ENCODE measurements at places on chromosomes 5 and 9. TPM values are rescaled to one million over a fixed set of nuclear protein-coding genes. Genes with fewer than 3 reads are reported as not detected.

DNA sequence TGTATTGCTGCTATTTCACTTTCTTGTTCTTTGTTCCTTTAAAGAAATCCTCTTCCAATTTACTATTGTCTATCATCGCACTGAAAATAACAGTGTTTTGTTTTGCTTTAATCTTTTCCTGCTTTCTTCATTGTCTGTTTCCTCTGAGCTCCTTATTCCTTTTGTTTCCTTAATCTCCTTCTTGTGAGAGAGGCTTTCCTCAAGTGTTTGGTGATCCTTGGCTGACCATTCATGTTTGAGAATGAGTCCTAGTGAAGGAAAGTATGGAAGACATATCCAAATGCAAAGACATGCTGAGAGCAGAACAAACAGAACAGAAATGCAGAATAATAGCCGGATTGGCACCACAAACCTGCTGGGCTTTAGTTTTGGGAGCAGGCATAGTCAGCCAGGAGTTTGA is 42.0 kb upstream of the ENTREP1 start:
- H3K4me1 ChIP-seq: no peaks in the 10 kb centered on the region
- H3K4me3 ChIP-seq: no peak overlapping the region
- no peaks in the 10 kb centered on the region for H3K36me3 ChIP-seq
- H3K27me3 ChIP-seq: no peaks in the 10 kb centered on the region

- no peaks in the 10 kb centered on the region for H3K36me3 ChIP-seq
- no peak for DNase-seq
- no peak overlapping the region for H3K27ac ChIP-seq
- no peak overlapping the region for H3K4me3 ChIP-seq
Observed at GRCh38 chr5:60377826-60378225, 322.1 kb downstream of the DEPDC1B start.

DNA sequence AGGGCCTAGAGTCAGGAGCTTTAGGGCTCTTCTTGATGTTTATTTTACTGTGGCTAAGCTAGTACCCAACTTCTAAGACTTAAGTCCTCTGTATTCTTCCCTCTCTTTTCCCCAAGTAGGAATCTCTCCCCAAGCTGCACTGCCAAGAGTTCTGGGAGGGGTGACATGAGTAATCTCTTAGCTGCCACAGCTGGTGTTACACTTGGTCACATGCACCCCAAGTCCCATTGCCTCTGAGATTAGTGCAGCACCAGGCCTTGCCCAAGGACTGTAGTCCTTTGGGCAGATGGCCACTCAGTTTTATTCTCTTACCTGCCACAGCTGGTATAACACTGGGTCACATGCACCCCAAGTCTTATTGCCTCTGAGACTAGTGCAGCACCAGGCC is 114.7 kb upstream of the RIOK2 start:
- no peak overlapping the region for H3K27ac ChIP-seq
- DNase-seq: no peak
- no peak overlapping the region for H3K4me3 ChIP-seq
- H3K4me1 ChIP-seq: no peaks in the 10 kb centered on the region
- no peaks in the 10 kb centered on the region for H3K36me3 ChIP-seq

The GRIA1 gene
- 0.28 TPM for total RNA-seq

The EXOC3 gene
- total RNA-seq: 56.5 TPM

DNA sequence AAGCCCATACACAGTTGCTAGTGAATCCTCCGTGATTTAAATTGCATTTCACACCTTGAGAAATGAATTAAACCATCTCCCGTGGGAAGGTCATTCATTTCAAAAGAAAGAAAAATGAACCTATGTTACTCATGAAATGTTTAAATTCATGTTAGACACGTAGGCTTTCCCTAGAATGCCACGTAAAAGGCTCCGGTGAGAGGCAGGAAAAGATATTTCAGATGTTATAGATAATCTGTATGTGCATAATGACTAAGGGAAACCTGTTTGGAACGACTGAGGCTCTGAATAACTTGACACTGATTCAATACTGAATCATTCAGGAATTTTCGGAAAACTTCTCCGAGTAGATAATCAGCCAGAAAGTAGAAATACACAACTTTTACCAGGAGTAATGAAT is 134.3 kb upstream of the ICE1 start:
- H3K27ac ChIP-seq: no peak overlapping the region
- H3K4me1 ChIP-seq: no peaks in the 10 kb centered on the region
- DNase-seq: no peak
- no peak overlapping the region for H3K4me3 ChIP-seq

DNA sequence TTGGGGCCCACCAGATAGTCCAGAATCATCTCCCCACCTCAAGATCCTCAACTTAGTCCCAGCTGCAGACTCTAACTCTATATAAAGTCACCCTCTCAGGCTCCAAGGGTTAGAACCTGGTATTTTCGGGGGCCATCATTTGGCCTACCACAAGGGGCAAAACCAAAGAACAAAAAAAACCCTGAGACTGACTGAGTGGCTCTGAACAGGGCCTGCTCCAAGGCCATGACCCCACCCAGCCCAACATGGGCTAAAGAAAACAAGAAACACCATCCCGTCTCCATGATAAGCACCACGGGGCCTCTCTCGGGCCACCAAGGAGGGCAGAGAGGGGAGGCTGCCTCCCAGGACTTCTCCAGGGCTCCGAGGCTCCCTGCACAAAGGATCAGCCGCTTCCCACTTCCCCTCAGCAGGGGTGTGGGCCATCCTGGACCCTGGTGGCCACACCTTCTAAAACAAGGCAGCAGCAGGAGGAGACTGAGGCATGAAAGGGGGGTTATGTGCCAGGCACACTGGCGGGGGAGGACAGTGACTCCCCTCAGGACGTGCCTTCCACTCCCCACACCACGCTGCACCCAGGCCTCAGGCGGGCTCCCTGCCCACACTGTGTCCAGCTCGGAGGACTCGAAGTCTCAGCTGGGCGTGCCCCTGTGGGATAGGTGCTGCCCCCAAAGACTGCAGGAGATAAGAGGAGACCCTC is 51.5 kb downstream of the SEMA4D start:
- H3K4me1 ChIP-seq: peaks cover 35% of the 10 kb centered on the region
- no peaks in the 10 kb centered on the region for H3K36me3 ChIP-seq
- no peak overlapping the region for H3K27ac ChIP-seq
- no peaks in the 10 kb centered on the region for H3K27me3 ChIP-seq
- no peak for DNase-seq

The STKLD1 gene
- total RNA-seq: 0.32 TPM

The PTGS1 gene
- total RNA-seq: 3.8 TPM

DNA sequence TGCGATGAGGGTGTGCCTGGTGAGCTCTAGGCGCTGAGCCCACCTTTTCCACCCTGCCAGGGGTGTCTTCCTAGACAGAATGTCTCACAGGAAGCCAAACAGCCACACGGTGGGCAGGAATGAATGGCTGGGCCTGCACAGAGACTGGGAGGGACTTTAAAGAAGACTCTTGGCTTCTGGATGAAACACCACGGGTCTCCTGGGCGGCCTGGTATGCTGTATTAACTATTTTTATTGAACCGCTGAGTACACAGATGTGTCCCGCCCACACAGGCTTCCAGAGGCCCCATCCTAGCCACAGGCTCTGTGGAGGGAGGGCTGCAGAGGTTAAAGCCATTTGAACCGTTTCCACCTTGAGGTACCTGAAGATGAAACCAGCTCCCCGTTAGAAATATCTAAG is 115.2 kb upstream of the CXCL14 start:
- no peak overlapping the region for H3K27ac ChIP-seq
- no peaks in the 10 kb centered on the region for H3K27me3 ChIP-seq
- no peak for DNase-seq
- no peaks in the 10 kb centered on the region for H3K36me3 ChIP-seq
- H3K4me3 ChIP-seq: no peak overlapping the region

DNA sequence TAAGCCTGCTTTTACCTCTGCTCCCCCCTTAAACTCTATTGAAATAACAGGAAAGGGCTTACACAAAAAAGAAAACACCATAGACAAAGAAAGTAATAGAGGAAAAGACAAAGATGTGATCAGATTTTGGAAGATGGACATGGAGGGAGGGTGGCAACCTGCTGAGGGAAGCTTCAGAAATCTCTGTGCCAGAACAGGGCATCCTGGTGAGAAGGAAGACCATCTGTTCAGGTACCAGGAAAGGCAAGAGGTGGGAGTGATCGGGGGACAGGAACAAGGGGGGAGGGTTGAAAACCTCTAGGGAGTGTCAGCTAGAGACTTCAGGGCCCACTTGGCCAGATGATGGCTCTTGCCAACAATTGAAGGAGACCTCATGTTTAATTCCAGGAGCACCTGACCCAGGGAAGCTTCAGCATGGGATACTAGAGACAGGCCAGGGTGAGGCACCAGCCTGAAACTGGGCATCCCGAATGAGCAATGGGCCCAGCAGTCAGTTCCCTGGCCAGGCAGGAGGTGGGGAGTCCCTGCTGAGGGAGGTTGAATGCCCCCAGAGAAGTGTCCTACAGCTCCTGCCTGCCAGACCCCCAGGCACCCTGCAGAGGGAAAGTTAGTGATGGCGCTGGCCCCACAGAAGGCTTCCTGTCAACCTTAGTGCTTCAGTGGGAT is 8.2 kb downstream of the SQSTM1 start:
- H3K27ac ChIP-seq: peak overlapping the region; percentile 63
- no peaks in the 10 kb centered on the region for H3K27me3 ChIP-seq
- peaks cover 83% of the 10 kb centered on the region for H3K4me1 ChIP-seq
- no peak for DNase-seq
- H3K4me3 ChIP-seq: no peak overlapping the region
- peaks cover 19% of the 10 kb centered on the region for H3K36me3 ChIP-seq

DNA sequence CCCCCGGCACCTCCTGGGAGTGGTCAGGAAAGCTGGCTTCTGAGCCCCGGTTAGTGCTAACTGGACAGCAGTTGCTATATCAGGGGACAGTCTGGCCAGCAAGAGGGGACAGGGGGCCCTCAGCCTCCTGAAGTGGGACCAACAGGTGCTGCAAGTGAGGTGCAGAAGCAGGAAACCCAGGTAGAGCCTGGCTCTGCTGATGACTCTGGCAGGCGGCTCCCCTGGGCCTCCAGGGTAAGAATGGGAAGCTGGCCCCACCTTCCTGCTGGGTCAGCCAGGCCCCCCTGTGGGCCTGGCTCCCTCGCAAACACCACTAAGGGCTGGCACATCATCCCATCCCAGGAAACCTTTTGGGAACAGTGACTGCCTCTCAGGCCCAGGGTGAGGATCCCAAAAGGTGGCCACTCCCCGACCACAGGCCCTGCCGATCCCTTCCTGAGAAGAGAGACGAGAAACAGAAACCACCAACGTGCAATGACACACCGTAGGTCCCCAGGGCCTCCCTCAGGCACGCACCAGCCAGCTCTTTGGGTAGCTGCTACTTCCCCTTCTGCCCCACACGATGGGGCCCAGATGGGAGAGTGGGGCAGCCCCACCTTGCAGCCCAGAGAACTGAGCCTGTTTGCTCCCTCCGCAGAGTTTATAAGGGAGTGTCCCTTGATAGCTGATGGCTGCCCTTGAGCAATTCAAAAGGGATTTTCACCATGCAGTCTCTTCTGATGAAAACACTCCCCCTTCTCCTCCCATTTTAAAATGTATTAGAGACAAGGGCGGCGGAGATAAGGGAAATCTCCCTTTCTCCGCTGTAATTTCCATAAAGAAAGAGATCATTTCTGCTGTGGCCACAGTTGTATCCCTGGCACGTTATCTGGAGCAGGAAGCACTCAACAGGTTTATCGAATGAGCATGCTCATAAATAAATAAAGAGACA is 76.8 kb downstream of the STK10 start:
- no peaks in the 10 kb centered on the region for H3K36me3 ChIP-seq
- H3K4me1 ChIP-seq: peaks cover 14% of the 10 kb centered on the region
- peak; percentile 62 for DNase-seq
- H3K27ac ChIP-seq: peak overlapping the region; percentile 9

- no peaks in the 10 kb centered on the region for H3K27me3 ChIP-seq
- peaks cover 2% of the 10 kb centered on the region for H3K4me1 ChIP-seq
- no peak overlapping the region for H3K4me3 ChIP-seq
- H3K27ac ChIP-seq: peak overlapping the region; percentile 5
Observed at GRCh38 chr5:68444048-68444447, 228.5 kb downstream of the PIK3R1 start.

DNA sequence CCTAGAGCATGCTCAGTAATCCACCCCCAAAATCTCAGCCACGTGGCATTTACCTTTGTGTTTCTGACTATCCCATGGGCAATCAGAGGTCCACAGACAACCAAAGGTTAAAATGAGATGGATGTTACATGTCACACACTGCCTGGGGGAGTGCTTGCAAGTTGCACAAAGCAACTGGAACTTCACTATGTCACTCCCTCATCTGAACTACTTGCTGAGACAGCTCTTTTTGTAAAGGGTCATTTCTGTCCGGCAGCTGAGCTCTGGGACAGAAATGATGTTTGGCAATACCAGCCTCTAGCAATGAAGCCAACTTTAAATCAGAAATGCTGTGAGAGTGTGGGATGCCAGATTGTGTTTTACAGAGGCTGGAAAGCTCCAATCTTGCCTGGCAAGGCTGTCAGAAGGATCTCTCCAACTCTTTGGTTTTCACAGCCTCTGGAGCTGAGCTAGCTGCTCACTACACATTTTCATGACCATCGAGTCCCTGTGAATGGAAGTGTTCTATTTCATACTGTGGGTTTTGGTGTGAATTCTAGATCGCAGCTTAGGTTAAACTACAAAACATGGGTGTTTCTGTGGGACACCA is 66.3 kb upstream of the TMEM215 start:
- no peaks in the 10 kb centered on the region for H3K27me3 ChIP-seq
- H3K27ac ChIP-seq: no peak overlapping the region
- no peaks in the 10 kb centered on the region for H3K4me1 ChIP-seq

GRCh38 chr5:37658440-37658839 is 181.4 kb downstream of the GDNF start:
- H3K27ac ChIP-seq: no peak overlapping the region
- H3K4me3 ChIP-seq: no peak overlapping the region
- no peaks in the 10 kb centered on the region for H3K27me3 ChIP-seq
- no peaks in the 10 kb centered on the region for H3K4me1 ChIP-seq
- no peaks in the 10 kb centered on the region for H3K36me3 ChIP-seq

Measured in psoas muscle (tissue), 8 donors.